Stimulated activated CD8-positive, alpha-beta memory T cell treated with anti-CD3 and anti-CD28 coated beads, Interleukin-7, amount 100 ng/mL, for 48 hours (primary cell): ENCODE measurements at places on chromosomes 12 and 14.

- no peak for DNase-seq
These were observed 17.7 kb downstream of the NOC4L start for GRCh38 chr12:132161796-132162507.

DNA sequence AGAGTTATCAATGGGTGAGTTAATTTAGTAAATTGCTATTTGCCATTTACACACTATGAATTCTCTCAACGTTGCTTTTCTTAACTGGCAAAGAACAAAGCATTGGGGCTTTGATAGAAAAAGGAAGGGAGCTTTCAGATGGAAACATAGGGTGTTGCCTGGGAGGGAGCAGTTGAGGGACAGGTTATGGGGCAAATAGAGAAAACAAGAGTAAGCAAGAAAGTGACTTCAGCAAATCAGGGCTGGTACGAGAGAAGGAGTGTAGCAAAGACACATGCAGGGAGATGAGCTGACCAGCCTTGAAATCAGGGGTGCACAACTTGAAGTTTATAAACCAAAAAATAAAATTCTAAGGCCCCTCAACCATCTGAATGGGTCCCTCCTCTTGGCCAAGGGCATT, 15.7 kb downstream of the ESR2 start:
- no peak for DNase-seq

GRCh38 chr12:52903855-52904508, 894 bp downstream of the KRT8 start:
- no peak for DNase-seq

GRCh38 chr12:6605421-6606330, 1.5 kb downstream of the CHD4 start:
- no peak for DNase-seq

DNA sequence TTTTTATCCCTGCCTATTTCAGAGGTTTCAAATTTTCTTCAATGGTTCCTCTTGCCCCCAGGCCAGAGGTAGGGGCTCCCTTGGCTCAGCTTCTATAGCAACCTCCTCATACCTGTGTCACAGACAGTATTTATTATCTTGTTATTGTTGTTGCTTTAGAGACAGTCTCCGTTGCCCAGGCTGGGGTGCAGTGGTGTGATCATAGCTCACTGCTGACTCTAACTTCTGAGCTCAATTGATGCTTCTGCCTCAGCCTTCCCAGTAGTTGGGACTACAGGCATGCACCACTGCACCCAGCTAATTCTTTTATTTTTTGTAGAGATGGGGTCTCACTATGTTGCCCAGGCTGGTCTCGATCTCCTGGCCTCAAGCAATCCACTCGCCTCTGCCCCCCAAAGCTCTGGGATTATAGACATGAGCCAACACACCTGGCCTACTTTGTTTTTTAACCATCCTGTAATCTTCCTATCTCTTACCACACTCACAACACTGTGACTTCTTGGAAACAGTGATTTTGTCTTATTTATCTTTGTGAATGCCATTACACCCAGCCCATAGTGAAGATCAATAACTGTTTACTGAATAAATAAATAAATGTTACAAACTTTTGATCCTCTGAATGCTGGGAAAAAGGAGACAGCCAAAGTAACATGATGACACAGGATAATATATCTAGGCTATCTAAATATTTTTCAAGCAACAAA, 95.9 kb downstream of the PHLDA1 start:
- DNase-seq: no peak

GRCh38 chr12:50195832-50196231, 28.7 kb upstream of the CERS5 start:
- no peak for DNase-seq
